ENCODE measurements at places on chromosomes 1 and 21.

DNA sequence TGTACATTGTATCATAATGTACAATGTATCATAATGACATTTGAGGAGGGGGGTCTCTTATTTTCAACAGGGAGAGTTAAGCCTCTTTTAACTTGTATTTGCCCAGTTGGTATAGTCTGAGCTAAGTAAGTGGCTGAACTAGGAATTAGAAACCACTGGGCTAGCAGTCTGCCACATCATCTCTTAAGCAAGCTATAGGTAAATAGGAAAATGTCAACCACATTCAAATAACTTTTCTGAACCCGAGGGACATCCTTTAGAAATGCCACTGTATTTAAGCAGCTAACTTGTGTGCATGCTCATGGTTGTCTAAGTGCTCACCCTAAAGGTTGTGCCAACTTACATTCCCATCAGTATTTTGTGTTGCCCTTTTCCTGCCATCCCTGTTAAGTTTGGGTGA, 35.5 kb upstream of the ASB17 start:
- no peak for DNase-seq

DNA sequence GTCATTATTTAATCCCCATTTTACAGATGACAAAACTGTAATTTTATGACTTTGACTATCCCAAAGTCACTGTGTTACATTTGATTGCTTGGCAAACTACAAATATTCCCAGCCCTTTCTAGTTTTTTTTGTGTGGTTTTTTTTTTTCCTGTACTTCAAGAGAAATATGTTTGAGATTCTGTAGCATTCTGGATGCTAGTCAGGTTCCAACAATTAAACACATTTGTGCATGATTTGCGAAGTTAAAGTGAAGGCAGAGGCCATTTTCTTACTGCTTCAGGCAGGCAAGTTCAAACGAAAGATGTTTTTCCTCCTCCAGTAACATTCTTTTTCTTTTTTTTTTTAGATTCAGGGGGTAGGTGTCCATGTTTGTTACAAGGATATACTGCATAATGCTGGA, 107.9 kb upstream of the SERTAD4 start:
- no peak for DNase-seq

- DNase-seq, result no peak
These were observed 390.4 kb downstream of the TGFB2 start for GRCh38 chr1:218735436-218736032.

DNA sequence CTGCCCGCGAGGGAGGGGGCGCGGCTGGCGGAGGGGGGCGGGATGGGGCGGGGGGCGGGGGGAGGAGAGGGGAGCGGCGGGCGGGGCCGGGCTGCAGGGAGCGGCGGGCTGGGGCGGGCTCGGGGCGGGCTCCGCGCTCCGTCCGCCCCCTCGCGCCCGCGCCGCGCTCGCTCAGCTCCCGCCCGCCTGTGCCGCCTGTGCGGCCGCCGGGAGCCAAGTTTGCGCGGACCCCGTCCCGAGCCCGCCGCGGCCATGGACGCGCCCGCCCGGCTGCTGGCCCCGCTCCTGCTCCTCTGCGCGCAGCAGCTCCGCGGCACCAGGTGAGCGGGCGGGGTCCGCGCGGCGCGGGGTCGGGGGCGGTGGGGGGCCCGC, at the start of gene GABRD:
GABRD (plus strand) TSS at position 174 of the 372 bp plus-strand sequence; CDS start at position 253, 79 bp downstream.
- DNase-seq, result no peak

GRCh38 chr1:204089044-204089751, 16.3 kb downstream of the SOX13 start:
- no peak for DNase-seq

All from stimulated activated CD8-positive, alpha-beta memory T cell treated with anti-CD3 and anti-CD28 coated beads, Interleukin-2, amount 100 ng/mL, for 1 hour (primary cell).